COLO829 (cell line): ENCODE measurements at places on chromosomes 16 and 17.

GRCh38 chr17:21286066-21286770, 1.7 kb downstream of the MAP2K3 start:
- DNase-seq, result peak; percentile 88

- DNase-seq, result no peak
Measured at GRCh38 chr16:79608976-79609375, 8.4 kb upstream of the MAF start.

DNA sequence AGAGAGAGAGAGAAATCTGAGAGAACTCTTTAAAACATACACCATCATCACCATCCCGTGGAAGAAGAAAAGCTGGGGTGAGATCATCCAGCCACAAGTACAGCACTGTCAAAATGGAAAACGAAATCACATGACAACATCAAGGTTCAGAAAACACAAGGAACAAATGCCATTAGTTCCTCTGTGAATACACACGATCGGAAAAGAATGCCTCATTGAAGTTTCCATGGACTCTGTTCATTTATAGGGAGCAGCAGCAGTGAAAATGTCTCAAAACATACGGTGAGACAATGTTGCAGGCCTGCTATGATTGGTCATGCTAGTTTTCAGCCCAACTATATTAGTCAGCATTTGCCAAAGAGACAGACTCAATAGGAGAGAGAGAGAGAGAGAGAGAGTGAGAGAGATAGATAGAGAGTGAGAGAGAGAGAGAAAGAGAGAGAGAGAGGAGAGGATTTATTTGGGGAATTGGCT, 4.4 kb downstream of the CFAP97D1 start:
- peak; percentile 51 for DNase-seq

DNA sequence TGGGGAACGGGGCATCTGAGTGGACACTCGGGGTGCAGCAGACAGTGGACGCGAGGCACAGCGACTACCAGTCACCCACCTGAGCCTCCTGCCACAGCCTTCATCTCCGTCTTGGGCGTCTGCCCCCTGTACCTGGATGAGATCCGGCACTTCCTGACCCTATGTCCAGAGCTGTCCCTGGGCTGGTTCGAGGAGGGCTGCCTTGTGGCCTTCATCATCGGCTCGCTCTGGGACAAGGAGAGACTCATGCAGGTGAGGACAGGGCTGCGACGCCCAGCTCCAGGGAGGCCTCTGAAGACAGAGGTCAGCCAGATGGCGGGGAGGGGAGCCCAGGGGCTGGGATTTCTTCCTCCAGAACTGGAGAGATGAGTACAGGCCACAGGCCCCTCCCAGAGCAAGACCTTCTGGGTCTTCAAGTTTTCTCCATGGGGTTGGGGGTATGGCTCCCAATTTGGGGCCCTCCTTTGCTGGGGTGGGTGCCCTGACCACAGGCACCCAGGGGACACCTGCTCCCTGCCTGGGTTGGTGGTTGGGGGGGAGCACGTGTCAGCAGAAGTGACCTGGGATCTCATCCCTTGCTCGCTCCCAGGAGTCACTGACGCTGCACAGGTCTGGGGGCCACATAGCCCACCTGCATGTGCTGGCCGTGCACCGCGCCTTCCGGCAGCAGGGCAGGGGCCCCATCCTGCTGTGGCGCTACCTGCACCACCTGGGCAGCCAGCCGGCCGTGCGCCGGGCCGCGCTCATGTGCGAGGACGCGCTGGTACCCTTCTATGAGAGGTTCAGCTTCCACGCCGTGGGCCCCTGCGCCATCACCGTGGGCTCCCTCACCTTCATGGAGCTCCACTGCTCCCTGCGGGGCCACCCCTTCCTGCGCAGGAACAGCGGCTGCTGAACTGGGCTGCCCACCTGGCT, 1.9 kb downstream of the AANAT start:
- DNase-seq, result no peak

DNA sequence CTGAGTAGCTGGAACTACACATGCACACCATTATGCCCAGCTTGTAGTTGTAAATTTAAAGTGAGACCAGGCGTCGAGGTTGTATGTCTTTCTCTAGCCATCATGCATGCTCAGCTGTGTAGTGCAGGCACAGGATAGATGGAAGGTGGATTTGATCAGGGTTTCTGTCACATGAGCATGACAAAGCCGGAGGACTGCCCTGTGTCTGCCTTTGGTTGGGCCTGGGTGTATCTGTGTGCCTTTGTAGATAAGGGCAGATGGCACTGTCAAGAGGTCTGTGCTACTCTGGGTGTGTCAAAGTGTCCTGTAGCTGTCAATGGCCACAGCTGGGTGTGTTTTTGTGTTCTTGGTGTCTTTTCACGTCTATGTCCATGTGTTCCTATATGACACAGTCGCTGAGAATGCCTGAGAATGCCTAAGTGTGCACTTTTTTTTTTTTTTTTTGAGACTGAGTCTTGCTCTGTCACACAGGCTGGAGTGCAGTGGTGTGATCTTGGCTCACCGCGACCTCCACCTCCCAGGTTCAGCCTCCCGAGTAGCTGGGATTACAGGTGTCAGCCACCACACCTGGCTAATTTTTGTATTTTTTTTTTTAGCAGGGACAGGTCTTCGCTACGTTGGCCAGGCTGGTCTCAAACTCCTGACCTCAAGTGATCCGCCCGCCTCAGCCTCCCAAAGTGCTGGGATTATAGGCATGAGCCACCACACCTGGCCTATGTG, 4.1 kb upstream of the NAGS start:
- DNase-seq, result no peak

GRCh38 chr16:87389245-87389644, 2.9 kb upstream of the MAP1LC3B start:
- DNase-seq, result no peak

DNA sequence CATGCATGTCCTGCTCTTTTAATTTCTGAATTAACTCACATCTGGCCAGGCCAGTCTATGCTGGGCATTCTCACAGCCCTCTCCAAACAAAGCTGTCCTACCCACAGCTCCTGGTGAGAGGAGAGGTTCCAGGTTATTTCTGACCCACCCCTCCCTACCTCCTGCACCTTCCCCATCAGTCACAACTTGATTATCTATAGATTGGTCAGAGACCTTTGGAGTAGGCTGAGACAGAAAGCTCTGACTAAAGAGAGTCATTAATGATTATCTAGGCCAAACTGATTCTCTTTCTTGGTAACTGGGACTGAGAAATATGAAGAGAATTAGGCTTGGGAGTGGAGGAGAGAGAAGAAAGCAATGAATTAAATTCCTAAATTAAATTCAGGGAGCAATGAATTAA, 1.4 kb upstream of the KRT222 start:
- DNase-seq, result no peak

DNA sequence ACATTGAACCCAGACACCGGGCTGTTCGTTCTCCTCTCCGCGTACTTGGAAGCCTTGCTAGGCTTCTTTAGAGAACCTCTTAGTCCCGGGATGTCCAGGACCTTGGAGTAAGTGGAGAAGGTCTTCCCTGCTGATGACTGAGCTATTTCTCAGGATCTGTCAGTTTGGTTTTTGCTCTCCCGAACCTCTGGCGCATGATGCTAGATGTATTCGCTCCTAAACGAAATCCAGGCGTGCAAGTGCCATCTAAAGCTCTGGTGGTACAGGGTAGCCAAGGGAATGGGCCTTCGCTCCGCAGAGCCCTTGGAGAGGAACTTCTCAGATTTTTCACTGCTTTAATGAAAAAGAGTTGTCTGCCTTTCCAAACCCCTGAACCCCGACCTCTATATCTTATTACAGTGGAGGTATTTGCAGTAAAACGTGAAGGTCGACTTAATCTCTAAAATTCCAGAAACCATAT, 547 bp downstream of the VMP1 start:
- peak; percentile 28 for DNase-seq

- DNase-seq, result no peak
Measured at GRCh38 chr16:87495578-87496446, 3.0 kb upstream of the ZCCHC14 start.

DNA sequence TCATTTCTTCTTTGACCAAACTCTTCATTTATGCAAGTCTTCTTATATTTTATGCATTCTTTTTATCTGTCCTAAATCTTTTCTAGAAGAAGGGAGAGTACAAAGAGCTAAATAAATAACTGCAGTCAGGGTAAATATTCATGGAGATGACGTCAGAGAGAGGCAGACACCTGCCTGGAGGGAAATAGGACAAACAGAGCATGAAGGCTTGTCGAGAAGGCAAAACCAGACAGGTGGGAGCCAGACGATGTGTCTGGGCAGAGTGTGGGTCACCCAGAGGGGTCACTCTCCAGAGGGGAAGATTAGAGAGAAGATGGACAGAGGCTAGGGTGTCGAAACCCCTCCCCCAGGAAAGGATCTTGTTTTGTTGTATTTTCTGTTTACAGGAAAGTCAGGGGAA, 78.3 kb upstream of the RPL38 start:
- DNase-seq, result no peak

GRCh38 chr16:85637808-85638647, 24.9 kb downstream of the GSE1 start:
- no peak for DNase-seq

DNA sequence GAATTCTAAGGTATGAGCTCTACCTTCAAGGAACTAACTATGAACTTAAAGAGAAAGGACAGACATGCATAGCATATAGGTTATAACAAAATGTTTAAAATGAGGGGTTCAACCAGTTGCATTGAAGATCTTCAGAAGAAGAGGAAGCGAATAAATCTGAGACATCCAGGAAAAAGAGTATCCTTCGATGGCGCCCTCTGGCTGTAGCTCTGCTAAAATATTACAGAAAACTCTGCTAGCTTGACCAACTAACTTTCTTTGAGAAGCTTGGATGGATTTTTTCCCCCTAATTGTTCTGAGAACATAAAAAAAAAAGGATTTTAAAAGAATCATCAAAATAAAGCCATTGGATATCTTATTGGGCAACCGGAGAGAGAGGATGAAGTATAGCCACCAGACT, 659.9 kb upstream of the SOX9 start:
- DNase-seq, result no peak

DNA sequence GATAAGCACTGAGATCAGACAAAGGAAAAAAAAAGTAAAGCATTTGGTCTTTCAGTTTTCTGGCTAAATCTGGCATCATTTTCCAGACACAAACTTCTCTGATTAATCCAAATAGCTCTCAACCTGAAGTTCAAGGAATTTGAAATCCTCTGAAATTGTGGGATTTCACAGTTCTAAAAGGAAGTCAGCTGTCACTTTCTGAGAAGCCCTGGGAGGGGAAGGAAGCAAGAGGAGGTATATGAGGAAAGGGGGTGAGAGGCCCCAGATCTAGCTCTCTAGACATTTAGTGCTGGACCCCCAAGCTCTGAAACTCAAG, 17.5 kb upstream of the HOXB9 start:
- no peak for DNase-seq

- no peak for DNase-seq
Measured at GRCh38 chr17:15469260-15469659, 1.8 kb upstream of the CDRT4 start.
